ENCODE measurements at places on chromosomes 3 and 15.

DNA sequence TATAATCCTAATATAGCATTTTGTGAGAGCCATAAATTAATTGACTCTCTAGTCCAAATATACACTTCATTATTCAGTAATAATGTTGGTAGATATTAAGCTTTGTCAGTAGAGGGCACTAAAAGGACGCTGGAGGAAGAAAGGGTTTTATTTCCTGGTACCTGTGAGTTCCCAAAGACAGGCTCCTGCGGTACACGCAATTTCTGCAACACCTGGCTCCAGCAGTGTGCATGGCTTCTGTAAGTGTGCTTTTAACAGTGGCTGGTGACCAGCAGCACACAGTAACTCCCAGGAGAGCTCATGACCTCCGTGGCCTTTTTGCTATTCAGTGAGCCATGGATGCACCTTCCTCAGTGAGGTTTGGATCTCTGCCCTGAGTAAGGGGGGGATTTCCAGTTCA lies 338.3 kb upstream of the ZNF385D start:
- peak; percentile 49 for DNase-seq

- no peak for DNase-seq
Measured at GRCh38 chr3:39212665-39213064, 20.3 kb upstream of the XIRP1 start.

DNA sequence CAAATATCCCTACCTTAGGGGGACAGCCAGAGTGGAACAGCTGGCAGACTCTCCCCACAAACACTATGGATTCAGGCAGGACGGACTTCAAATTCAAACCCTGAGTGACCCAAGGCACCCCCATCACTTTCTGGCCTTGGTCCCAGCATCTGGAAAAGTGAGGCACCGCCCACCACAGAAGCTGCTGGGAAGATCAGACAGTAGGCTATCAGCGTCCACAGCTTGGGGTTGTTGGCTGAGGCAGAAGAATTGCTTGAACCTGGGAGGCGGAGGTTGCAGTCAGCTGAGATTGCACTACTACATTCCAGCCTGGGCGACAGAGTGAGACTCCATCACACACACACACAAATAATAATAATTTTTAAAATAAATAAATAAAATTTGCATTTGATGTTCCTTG lies 8.5 kb downstream of the PFKFB4 start:
- no peak for DNase-seq

DNA sequence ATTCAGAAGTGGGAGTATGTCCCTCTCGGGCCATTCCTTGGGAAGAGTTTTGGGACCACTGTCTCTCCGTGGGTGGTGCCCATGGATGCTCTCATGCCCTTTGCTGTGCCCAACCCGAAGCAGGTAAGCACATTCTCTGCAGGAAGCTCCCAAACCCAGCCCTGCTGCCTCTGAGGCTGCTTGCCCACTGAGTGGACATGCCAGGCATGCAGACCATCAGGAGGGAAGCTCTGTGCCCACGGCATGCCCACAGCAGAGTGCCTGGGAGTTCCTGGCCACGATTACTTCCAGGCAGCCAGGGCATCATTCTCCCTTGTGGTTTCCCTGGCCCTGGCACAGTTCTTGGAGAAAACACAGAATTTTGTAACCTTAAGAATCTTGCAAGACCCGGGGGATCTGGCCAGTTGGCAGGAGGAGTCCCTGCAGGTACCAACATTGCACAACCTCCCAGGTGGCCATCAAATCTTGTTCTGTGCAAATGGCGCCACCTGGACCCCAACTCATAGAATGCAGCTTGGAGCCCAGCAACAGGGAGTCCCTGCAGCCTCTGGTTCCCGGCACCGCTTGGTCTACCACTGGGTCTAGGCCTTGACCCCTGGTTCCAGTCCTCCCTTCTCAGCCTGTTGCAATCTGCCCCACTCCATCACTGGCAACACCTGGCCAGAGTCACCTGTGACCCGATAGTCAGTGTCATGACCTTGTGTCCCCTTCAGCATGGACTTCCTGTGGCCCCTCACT lies 20.4 kb downstream of the FAH start:
- DNase-seq = peak; percentile 76

- DNase-seq = no peak
Measured at GRCh38 chr15:27490867-27491595, 520.0 kb downstream of the GABRG3 start.

GRCh38 chr15:84788500-84788899 lies 28.7 kb upstream of the ALPK3 start:
- DNase-seq = no peak

DNA sequence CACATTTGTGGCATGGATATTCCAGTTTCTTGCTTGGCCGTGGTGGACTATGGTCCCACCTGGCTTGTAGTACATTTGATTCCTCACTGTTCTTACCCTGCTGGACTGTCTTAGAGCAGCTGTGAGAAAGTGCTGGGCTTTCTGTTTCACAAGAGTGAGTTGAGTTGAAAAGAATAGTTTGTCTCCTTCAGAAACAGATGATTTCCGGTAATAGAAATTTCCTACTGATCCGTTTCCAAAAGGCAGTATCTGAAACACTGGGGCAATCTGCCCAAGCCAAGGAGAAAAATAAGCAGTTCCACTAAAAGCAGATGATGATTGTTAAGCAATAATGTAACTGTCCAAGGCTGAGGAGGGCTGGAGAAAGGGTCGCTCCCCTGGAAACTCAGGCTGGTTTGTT lies 96.0 kb downstream of the SUCLG2 start:
- no peak for DNase-seq

DNA sequence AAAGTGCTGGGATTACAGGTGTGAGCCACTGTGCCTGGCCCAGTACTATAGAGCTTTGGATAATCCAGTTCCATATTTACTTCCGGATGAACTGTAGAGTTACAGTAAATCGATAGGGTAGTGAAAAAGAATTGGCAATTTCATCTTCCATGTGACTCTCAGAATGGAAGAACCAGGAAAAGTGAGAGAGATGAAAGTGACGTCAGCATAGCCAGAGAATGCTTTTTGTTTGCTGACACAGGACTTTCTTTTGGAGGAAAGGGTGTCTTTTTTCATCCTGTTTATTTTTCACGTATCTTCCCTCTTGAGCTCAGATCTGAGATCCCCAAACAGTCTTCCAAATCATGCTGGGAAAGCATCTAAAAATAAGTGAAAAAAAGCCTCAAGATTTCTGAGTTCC lies 91.2 kb upstream of the KCNAB1 start:
- no peak for DNase-seq

DNA sequence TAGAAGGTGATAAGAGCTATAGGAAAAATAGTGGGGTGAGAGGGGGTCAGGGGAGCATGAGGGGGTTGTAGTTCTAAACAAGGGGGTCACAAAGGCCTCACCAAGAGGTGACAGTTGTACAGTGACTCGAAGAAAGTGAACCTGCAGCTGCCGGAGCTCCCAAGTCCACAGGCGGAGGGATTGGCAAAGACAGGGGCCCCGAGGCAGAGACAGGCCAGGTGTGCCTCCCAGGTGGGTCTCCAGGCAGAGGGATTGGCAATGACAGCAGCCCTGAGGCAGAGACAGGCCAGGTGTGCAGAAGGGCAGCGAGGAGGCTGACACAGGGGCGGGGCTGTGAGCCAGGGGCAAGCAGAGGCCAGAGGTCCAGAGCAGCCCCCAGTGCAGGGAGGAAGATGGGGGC lies 63.7 kb downstream of the DNAJB8 start:
- DNase-seq = no peak

GRCh38 chr3:171328419-171329082 lies 131.7 kb downstream of the TNIK start:
- DNase-seq = no peak

DNA sequence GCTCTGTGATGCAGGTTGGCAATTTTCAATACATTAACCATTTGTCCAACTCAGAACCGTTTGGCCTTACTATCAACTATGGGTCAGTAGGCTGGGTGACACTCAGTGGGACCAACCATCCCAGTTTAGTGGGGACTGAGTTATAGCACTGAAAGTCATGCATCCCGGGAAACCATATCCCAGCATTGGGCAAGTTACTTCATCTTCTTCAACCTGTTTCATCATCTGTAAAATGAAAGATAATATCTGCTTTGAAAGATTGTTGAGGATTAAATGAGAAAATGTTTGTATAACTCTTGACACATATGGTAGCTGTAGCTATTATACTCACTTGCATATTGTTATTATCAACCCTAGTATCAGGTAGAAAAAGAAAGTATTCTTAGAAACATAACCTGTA lies 11.9 kb downstream of the RAB27A start:
- DNase-seq = no peak

- DNase-seq = no peak
Measured at GRCh38 chr3:44184319-44184953, 57.2 kb upstream of the TOPAZ1 start.

DNA sequence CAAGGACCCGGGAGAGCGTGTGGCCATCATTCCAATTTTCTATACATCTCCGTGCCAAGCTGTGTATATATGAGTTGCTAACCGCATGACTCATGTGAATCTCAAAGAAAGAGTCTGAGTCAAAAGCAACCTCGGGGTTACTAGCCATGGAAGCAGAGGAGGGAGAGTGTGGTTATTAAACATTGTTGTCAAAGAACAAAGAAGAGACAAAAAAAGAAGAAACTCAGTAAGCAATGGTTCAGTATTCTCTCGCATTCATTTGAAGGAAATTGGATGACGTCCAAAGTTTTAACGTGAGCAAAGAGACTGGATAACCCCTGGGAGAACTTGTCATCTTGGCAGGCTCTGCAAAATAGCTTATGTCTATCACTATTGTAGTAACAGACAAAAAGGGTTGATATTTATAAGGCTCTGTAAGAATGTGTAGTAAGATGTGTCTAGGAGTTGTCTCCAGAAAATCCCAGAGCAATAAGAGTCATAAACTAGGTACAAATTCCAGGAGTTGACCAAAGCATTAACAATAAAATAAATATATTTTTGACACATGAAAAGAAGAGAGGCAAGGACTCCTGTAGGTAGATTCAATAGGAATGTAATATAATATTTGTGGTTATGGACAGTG lies 52.8 kb upstream of the GRM7 start:
- no peak for DNase-seq

DNA sequence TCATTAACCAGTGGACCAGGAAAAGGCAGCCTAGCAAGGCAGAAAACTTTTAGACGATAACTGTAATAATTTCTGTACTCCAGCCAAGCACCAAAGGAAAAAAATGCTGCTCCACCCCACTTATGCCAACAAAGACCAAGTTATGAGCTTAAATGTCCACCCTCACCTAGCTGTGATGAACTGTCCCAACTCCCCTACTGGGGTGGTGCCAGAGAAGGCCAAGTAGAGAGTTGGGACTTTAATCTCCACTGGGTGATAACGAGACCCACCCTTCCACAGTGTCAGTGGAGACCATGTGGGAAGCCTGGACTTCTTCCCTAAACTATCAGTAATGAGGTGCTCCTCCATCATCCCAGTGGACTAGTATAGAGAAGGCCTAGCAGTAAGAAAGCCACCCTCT lies 33.8 kb upstream of the COPB2 start:
- no peak for DNase-seq

DNA sequence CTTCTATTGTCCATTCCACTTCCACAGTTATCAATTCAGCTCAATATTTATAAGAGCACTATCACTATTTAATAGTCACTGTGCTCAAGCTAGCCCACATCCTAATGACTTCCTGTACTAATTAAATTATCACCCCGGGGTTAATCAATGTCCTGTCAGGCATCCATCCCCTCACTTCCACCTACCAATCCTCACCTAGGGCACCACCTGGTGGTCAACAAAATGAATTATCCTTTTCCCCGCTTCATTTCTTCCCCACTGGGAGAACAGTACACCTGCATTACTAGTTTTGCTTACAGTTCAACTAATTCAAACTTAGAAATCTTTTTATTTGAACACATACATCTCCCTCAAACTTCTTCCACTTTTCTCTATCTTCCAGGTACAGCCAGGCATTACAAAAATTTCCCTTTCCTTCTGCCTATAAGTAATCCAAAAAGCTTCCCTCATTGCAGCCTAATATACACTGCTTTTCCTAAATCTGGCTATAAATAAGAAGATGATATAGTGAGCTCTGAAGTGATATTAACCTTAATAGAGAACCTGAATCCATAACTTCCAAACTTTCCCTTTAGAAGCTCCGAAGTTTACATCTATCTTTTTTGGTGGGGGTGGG lies 68.5 kb downstream of the TMCC1 start:
- DNase-seq = no peak

- peak; percentile 64 for DNase-seq
Measured at GRCh38 chr3:23728601-23729117, 77.1 kb upstream of the UBE2E1 start.

- no peak for DNase-seq
Measured at GRCh38 chr3:1380926-1381646, 288.3 kb downstream of the CNTN6 start.

GRCh38 chr3:130827486-130827885 lies 66.4 kb upstream of the ATP2C1 start:
- no peak for DNase-seq

DNA sequence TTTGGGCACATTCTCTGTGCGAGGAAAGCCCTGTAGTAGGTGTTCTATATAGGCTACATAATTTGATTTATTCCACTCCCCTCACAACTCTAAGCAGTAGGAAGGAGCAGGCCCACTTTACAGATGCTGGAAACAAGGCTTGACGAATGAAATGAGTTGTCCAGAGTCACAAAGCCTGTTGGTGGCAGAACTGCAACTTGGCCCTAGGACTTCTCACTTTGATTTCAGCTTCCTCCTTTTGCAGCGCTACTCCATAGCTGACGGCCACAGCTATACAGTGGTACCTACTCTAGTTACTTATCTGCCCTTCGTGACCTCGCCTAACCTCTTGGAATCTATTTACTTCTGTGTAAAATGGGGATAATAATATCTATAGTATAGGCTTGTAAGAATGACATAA lies 2.5 kb upstream of the IRAK2 start:
- no peak for DNase-seq

DNA sequence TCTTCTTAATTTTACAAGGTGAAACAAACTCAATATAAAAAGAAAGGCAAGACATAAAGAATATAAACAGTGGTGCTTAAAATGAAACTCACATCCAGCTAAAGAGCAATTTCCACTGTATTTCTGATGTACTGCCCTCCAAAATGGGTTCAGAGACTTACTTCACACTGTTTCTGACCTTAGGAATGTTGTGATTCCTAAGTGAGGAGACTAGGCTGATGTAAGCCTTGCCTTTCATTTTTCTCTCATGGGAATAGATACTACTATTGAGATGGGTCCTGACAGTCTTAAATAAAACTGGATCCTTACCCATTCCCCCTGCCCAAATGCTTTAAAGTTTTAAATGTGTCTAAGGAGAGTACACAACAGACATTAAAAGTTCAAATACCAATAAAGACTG lies 86.9 kb downstream of the CBLB start:
- DNase-seq = no peak

- no peak for DNase-seq
Measured at GRCh38 chr3:160065786-160066185, 77.2 kb downstream of the IL12A start.

DNA sequence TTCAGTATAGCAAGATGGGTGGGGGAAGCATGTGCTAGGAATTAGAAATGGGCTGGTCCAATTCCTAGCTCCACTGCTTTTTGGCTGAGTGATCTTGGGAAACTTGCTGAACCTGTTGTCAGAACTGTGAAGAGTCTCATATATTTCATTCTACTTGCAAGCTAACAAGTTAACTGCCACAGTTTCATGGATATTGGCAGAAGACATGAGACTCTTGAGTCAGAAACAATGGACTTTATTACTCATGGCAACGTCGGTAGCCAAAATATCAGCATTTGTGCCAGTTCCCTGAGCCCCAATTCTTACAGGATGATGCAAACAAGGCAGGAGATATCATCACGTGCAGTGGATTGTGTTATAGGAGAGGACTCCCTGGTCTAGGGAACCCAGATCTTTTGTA lies 26.6 kb upstream of the PLAAT1 start:
- no peak for DNase-seq

GRCh38 chr15:52361975-52362494 lies 66.4 kb upstream of the MYO5C start:
- no peak for DNase-seq

- no peak for DNase-seq
Measured at GRCh38 chr3:12159227-12159601, 502 bp upstream of the TIMP4 start.
